ENCODE measurements at places on chromosomes 11 and 22. TPM values are rescaled to one million over a fixed set of nuclear protein-coding genes. Genes with fewer than 3 reads are reported as not detected.

The DRD4 gene
- total RNA-seq: 4.1 TPM

The ACRV1 gene
- total RNA-seq: not detected

The SNX15 gene
- 34.4 TPM for total RNA-seq

The CCND1 gene
- total RNA-seq: 192 TPM
